ENCODE measurements at places on chromosomes 1 and 21. TPM values are rescaled to one million over a fixed set of nuclear protein-coding genes. Genes with fewer than 3 reads are reported as not detected.

- DNase-seq, result no peak
Measured at GRCh38 chr1:167208624-167208976, 12.1 kb upstream of the POU2F1 start.

DNA sequence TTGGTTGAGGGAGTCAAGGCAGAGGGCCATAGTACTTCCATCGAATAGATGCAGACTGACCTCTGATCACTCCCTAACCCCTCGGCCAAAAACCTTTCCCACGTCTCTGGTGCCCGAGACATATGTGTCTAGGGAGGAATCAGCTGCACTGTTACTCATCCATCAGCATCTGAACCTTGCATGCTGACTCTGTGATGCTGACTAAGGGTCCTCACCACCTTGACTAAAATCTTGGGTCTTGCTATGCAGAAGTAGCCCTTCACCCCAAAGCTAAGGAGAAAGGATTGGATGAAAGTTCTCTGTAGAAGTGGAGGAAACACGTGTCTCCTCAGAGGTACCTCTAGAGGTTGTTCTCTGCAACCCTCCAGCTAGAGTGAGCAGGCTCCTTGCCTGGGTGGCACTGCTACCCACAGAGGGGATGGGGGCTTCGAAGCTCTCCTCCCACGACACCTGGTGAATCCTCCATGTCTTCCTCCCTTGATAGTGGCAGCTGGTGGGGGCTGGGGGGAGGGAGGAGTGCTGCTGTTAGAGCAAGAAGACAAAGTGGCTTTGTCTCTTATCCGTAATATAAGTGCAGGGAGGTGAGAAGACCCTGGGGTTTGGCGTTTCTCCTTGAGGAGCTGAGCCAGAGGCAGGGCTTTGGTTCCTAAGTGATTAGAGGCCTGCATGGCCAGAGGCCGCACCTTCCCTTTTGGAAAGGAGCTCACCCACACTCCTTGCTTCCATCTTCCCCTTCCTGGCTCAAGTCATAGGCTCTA lies 45.1 kb downstream of the ATP2B4 start:
- no peak for DNase-seq

DNA sequence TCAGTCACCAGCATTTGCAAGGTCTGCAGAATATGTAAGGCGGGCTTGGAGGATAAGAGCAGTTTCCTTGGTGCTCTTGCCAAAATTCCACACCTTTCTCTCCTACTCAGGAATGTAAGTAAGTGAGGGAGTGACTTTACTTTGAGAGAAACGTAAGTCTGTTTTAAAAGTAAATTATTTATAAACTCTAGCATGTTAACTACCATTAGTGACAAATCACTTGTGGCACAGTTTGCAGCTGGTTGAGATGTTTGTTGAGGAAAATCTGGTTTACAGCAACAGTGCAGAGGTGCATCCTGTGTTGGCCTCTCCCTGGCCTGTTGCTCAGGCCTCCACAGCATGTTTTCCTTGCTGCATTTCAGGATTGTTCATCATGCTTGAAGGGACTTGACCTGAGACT lies 8.5 kb downstream of the CGN start:
- DNase-seq, result no peak

DNA sequence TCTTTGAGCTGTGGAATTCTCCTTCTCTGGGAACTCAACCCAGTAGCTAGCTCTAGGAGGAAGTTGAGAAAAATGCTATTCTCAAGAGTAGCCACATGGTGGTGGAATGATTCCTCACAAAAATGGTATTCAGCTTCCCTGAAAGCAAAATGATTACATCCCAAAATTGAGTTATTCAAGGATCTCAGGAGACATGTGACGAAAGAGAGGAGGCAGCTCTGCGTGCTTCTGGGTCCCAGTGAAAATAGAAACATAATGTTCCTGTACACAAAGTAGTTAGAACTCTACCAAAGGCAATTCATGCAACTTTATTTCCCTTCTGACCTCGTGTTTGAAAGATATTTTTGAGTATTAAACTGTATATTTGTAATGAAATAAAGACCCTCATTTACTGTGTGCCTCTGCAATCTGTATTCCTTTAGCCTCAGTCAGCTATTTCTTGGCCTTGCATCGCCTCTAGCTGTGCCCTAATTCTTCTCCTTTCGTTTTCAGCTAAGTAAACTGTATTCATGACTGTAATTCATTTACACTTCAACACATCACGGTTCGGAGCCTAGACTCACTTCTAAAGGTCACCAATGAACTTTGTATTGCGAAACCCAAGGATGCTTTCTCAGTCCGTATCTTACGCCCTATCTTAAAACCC lies 167.3 kb downstream of the FASLG start:
- no peak for DNase-seq

DNA sequence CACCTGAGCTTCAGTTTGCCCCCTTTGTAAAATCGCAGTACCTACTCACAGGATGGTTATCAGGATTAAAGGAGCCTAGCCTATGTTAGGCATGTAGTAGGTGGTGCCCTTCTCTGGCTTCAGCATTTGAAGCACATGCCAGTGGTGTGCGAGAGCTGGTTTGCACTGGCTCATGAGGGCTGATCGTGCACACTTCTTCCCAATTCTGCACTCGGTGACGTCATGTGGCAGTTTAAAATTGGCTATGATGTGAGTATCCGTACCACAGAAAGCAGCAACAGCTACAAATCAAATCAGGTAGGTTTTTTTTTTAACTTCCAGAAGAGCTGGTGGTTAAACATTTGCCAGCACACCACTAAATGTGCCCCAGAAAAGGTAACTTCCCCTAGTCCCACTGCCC lies 13.5 kb downstream of the FOXO6 start:
- no peak for DNase-seq

DNA sequence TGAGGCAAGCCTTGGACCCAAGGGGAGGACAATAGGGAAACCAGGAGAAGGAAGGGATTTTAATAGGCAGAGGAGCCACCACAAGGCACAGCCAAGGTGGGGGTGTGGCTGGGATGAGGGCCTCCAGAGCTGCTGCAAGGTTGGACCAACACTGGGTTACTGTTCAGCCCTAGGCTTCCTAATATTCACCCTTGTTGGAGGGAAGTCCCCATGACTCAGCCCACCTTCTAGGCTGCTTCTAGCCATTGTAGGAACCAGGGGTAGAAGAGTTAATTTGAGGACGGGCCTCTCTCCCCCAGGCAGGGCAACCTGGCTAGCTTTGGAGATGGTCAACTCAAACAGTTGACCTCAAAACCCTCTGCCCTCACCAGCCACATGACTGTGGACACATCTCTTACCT lies 59.5 kb downstream of the KCNN3 start:
- DNase-seq, result no peak

- DNase-seq, result no peak
Measured at GRCh38 chr1:51323778-51324177, 6.6 kb downstream of the TTC39A start.

- DNase-seq, result no peak
Measured at GRCh38 chr1:9376430-9376829, 83.7 kb downstream of the SPSB1 start.

GRCh38 chr1:112397841-112398240 lies 1.8 kb downstream of the CTTNBP2NL start:
- DNase-seq, result no peak

DNA sequence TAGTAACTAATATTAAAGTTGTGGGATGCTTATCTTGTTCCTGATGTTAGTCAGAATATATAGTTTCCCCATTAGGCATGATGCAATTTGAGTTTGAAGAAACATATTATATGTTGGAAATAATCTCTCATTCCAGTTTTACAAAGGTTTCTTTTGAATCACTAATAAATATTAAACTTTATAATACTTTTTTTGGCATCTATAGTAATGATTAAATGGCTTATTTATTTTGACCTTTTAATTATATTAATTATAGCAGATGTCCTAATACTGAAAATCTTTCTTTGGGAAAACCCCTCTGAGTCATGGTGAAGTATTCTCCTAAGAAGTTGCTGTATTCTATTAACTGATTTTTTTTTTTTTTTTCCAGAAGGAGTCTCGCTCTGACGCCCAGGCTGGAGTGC lies 28.5 kb upstream of the PTGS2 start:
- DNase-seq, result no peak

DNA sequence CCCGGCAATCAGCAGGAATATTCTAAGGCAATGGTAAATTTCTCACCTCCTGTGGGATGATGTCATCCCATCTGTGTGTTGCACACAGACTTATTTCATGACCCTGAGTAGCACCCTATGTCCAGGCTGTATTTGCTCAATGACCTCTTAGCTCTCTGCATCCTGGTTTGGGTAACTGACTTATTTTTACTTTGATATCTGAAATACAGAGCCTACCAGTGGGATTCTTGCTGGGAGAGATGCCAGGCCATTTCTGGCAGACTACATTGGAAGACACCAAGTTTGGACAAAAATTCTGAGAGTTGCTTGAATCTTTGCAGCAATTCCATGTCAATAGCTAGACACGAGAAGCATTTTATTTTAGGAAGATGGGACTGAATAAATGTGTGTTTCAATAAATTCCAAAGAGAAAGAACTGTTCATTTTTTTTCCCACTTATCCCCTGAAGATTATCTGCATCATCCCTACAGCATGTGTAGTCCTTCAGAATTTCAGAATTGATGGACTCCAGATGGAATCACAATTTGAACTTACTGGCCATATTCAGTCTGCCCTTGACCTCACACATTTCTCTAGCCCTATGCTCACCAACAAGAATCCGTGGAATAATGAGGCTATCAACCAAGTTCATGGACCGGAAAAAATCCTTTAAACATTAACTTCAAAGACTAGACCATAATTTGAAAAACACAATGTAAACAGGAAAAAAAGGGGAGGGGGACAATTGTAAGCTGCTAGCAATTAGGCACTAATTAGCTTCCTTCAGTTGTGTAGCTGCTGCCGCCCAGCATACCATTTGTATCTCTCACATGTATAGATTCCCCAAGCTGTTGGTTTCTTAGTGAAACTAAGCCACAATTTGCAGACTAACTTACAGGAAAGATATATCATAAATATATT lies 226.5 kb downstream of the HMCN1 start:
- no peak for DNase-seq

GRCh38 chr1:84171481-84171880 lies 27.4 kb downstream of the PRKACB start:
- no peak for DNase-seq

DNA sequence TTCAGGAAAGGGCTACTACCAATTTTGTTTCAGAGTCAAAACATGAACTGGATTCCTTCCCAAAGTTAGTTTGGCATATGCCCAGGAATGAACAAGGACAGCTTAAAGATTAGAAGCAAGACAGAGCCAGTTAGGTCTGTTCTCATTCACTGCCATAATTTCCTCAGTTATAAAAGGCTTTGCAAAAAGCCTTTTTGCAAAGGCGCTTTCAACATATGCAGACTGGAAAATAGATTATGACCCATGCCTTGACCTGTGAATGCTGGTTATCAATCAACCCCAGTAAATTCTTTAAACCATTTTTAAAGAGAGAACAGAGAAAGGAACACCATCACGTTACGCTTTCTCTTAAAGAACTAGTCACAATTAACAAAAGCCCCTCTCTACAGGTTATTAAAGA lies 1.7 kb upstream of the FRRS1 start:
- no peak for DNase-seq

CFHR1 gene
- total RNA-seq, result not detected

CDK18 gene
- 0.49 TPM for total RNA-seq

CTSK gene
- total RNA-seq, result 18.0 TPM

HTR1D gene
- total RNA-seq, result not detected
